ENCODE measurements at places on chromosomes 6 and 20.

DNA sequence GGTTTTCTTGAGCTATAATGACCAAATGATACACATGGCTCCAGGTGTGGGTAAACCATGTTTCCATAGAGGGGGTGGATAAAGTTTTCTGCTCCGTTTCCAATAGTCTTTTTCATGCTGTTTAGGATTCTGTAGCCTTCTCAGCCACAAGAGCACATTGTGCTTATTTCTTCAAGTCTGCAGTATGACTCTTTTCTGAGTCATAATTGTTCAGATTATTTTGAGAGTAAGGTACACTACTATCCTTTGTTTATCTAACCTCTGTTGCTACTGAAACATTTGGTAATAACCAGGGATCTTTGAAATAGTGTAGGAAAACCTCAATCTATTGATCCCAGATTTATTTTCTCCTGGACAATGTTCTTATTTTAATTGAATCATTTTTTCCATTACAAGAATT is 247.9 kb upstream of the BMP2 start:
- no peak for DNase-seq

DNA sequence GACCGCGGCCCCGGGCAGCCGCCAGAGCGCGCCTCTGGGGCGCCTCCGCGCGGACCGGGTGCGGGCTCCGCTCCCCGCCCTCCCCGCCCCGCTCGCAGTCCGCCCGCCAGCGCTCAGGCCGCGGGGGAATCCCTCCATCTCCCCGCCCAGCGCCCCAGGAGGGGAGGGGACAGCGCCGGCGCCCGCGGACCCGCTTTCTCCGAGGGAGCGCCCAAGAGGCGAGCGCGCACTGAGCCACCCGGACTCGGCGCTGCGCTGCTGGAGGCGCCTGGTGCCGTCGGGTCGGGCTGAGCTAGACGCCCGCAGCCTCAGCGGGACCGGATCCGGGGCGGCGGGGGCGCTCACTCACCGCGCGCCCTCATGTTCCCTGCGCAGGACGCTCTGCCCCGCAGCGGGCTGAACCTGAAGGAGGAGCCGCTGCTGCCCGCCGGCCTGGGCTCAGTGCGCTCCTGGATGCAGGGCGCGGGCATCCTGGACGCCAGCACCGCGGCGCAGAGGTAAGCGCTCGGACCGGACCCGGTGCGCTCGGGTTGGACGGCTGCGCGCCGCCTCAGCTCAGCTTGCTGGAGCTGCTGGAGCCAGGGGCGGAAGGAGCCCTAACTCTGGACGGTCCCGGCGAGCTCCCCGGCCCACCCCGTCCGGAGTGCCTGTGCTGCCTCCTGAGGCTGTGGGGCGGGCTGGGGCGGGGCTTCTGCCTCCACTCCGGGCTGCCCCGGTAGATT is 867 bp downstream of the EBF4 start:
- peak; percentile 17 for DNase-seq

- DNase-seq, result no peak
Measured at GRCh38 chr6:125886914-125887313, 69.7 kb upstream of the HINT3 start.

DNA sequence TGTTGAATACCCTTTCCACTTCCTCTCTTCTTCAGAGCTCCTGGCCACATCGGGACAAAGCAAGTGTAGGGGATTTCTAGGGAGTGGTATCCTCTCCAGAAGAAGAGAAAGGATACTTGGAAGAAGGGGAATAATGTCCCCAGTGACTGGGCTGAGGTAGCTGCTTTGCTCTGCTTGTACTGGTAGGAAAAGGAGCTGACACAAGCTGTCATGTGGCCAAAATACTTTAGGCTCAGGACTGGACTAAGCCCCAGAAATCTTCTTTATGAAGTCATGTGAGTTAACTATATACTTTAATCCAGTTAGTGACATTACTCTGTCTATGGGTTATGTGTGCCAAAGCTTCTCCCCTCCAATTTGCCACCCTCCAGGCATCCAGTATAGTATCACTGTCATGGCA is 40.5 kb downstream of the AKIRIN2 start:
- DNase-seq, result no peak

GRCh38 chr6:107652526-107653182 is 162.7 kb downstream of the SOBP start:
- no peak for DNase-seq

Measured in activated T-cell treated with anti-CD3 and anti-CD28 coated beads for 24 hours (primary cell).